NCI-H1048 (cell line): ENCODE measurements at places on chromosomes 3 and 15.

DNA sequence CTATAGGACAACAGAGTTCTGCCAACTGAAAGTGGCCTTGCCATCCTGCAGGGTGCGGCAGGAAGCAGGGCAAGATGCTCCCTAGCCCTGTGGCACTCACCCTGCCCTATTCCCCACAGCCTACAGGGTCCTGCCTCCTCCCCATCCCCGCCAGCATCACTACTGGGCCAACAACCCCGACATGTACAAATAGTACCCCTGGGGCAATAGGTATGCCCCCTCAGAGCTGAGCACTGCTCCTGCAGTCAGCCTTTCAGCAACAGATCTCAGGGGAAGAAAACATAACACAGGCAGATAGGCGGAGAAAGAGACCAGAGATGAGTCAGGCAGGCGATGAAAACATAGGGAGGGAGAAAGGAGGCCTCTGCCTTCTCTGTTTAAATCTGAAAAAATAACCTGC, 74.7 kb downstream of the XXYLT1 start:
- DNase-seq, result no peak

DNA sequence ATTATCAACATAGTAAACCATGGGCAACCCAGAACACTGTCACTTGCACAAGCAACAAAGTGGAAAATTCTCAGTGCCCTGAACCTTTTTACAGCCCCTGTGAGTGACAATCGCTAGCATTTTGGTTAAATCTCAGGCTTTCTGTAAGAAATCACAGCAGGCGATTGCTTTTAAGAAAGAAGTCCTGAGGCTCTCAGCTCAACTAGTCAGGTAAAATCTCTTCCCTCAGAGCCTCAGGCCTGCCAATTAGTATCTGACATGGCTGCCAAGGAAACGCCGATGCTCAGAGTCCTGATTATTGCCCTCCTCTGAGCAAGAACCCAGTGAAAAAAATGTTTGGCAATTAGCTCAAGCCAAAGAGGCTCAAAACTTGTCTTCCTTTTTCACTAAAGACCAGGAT, 530.8 kb downstream of the DIPK2A start:
- no peak for DNase-seq

- DNase-seq, result no peak
Measured at GRCh38 chr15:85672332-85673084, 122.2 kb downstream of the KLHL25 start.

GRCh38 chr15:50224606-50225005, 40.9 kb downstream of the HDC start:
- DNase-seq, result no peak

DNA sequence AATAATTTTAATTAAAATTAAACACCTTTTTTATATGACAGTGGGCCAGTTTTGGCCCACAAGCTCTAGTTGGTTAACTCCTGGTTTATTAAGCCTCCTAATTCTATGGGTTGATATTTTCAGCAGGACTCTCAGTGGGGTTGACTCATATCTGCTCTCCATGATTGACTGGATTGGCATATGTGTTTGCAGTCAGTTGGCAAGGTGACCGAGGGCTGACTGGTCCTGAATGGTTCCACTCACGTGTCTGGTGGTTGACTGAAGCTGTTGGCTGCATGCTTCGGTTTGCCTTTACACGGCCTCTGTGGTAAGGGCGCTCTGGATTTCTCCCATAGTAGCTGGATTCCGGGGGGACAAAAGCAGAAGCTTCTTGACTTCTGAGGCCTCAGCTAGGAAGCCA, 65.3 kb upstream of the ZNF280D start:
- no peak for DNase-seq

DNA sequence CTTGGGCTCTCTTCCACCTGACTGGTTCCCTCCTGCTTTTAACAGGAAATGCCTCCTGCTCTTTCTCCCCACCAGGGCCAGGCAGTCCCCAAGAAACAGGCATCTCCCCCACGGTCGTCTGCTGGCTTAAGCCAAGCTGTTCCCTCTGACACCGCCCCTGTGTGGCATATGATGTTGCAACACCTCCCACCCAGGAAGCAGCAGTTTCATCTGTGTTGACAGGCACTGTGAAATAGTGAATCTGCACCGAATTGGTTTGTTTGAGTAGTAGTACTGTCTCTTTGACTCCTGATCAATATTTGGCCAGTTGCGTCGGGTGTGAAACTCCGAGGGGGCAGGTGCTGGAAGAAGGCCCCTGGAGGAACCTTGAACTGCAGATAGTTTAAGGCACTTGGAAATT, 188.8 kb downstream of the FEZF2 start:
- no peak for DNase-seq

DNA sequence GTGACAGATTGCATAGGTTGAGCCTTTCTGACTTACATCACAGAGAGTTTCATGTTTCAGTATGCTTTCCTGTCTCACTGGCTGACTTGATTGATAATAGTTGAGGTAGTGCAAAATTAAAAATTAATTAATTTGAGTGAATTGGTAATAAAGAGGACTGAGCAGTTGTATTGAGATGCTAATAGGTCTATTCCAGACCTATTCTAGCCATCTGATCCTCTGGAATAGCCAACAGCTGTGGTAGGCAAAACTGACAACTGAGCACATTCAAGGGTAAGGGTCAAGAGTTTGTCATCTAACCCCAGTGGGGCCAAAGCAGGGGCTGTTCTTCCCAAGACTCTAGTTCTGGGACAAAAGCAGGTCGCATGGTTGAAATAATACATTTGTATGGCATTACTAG, 132.4 kb downstream of the EPHA3 start:
- no peak for DNase-seq

GRCh38 chr3:108509871-108510270, 525 bp downstream of the MYH15 start:
- DNase-seq, result no peak

DNA sequence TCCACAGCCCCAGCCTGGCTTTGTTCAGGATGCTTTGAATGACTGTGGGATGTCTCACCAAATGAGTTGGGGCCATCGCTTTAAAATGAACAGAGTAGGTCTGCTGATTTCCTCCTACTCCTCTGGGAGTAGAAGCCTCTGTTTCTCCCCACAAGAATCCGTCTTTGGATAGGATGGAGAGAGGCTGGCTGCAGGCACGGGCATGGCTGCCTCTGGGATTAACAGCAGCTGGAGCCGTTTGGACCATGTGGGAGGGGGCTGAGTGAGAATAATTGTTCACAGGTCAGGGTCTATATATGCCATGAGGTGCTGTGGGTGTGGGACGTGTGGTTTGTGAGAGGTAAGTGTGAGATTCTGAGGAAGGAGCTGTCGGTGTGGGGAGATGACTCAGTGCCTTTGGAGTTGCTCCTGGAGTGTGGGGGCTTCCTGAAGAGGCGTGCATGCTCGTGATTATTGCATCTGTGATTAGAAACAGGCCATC, 48.0 kb upstream of the APEH start:
- DNase-seq, result no peak

DNA sequence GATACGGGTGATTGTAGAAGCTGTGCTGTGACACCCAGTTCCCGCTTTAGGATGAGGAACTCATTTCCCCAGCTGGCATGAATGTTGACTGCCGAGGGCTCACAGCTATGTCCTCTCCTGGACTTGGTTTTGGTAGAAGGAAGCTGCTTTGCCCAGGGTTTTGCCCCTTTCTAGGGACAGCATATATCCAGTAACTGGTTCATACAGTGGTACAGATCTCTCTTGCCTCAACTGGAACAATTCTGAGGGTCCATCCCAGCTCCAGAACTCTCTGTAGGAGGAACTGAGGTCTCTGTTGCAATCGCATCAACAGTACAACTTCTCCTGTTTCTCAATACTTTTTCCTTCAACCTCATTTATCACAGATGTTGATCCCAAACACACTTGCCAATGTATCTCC, 54.5 kb upstream of the FNDC3B start:
- no peak for DNase-seq

GRCh38 chr3:64825404-64826120, 137.8 kb upstream of the ADAMTS9 start:
- DNase-seq, result no peak

DNA sequence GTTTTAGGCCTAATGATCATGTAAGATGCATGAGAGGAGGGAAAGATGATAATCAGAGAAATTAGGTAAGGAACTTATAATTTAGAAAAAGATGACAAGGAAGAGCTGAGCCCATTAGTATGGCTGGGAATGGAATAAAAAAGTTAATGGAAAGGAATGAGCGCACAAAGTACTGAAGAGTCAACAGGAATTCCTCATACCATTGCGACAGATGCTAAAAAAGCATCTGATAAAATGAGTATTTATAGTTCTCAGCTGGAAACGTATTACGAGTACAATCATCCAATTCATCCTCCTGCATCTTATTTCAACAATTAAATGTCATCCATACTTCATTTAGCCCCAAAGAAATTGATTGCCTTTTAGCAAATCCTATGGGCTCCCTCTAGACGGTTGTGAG, 58.9 kb downstream of the TMCC1 start:
- DNase-seq, result no peak

- no peak for DNase-seq
Measured at GRCh38 chr3:62757045-62757444, 118.2 kb downstream of the CADPS start.

- no peak for DNase-seq
Measured at GRCh38 chr3:41195946-41196345, 3.4 kb upstream of the CTNNB1 start.

DNA sequence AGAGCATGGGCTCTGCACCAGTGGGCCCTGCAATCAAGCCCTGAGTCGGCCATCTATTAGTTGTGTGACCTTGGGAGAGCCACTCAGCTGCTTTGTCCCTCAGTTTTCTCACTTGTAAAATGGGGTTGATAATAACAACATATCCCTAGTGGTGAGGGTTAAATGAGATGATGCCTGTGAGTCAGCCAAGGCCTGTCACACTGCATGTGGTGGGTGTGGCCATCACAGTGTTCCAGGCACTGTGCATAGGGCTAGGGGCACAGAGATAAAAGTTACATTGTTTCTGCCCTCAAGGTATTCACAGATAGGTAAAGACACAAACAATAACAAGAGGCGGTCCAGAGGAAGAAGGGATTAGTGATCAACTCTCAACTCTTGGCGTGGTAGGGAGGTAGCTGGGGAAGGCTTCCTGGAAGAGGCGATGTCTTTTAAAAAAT, 19.5 kb downstream of the SMAD6 start:
- no peak for DNase-seq

DNA sequence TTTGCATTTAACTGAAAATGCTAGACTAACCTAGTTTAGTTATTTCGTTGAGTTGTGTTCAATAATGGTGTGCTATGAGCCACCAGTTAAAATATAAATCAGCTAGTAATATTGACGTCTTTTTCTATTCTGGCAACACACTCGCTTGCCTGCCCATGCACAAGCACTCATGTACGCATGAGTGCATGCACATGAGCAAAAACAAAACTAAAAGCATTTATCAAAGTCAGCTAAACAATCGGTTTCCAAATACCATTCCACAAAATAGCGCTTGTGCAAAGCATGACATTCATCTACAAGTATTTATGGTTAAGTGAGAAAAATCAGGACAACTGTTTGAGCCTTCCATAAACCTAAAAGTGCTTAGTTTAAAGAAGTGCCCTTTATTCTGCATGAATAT, 13.1 kb upstream of the SAMMSON start:
- no peak for DNase-seq

GRCh38 chr3:46367811-46368210, 2.9 kb upstream of the CCR5 start:
- DNase-seq, result no peak

- no peak for DNase-seq
Measured at GRCh38 chr3:148790851-148791735, 36.5 kb upstream of the CPB1 start.

- no peak for DNase-seq
Measured at GRCh38 chr15:38058596-38059075, 124.2 kb downstream of the TMCO5A start.

DNA sequence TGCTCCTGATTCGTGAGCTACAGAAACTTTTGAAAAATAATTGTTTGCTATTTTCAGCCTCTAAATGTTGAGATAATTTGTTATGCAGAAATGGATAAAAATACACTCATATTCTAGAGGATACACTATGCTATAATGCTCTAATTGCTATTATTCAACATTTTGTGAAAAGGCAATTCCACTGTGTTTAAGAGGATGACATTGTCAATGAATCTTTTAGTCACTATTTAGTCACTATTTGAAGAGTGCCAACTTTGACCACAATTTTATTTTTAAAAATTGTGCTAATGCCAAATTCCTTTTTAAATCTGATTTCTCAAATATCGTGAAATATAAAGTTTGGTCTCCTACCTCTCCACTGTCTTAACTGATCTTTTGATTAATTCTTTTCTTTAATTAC, 604.9 kb upstream of the KCNMB2 start:
- DNase-seq, result no peak

- DNase-seq, result no peak
Measured at GRCh38 chr3:109117939-109118338, at the start of gene MORC1. Gene MORC1, minus strand, starts transcription at chr3:109118134. Its CDS starts 75 bp downstream, at chr3:109118059.

- no peak for DNase-seq
Measured at GRCh38 chr3:140298569-140299070, 363.6 kb downstream of the CLSTN2 start.

GRCh38 chr15:64355348-64355943, 527 bp downstream of the CSNK1G1 start:
- DNase-seq, result no peak
